Germinal center (tissue), 1 donor: ENCODE measurements at places on chromosomes 16 and 17.

- DNase-seq: no peak
These were observed 6.6 kb downstream of the NHERF2 start for GRCh38 chr16:2033057-2033908.

- no peak for DNase-seq
These were observed 19.8 kb downstream of the SMTNL2 start for GRCh38 chr17:4604111-4604644.

- DNase-seq: no peak
These were observed 53.0 kb upstream of the METRNL start for GRCh38 chr17:83026311-83026811.

DNA sequence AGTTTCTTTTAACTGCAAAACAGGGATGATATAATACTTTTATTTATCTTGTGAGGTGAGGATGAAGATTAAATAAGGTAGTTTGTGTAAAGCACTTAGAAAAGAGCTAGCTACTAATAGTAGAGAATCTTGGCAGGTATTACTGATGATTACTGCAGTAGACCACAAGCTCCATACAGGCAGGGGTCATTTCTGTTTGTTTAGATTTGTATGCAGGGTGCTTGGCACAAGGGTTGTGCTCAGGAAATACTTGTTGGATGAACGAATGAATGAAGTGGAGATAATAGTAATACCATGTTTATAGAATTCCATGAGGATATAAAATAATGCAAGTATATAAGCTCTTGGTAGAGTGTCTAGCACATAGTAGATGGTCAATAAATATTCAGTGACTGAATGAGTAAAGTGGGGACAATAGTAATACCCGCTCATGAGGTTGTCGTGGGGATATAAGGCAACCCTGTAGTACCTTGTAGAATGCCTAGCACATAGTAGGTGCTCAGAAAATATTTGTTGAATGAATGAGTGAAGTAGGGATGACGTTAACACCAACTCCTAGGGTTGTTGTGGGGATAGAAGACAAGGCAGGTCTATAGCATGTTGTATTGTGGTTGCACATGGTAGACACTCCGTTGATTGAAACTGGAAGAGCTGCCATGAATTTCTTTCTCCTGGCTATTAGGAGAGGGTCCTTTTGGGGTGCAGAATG is 83.0 kb downstream of the ABCC1 start:
- DNase-seq: no peak

DNA sequence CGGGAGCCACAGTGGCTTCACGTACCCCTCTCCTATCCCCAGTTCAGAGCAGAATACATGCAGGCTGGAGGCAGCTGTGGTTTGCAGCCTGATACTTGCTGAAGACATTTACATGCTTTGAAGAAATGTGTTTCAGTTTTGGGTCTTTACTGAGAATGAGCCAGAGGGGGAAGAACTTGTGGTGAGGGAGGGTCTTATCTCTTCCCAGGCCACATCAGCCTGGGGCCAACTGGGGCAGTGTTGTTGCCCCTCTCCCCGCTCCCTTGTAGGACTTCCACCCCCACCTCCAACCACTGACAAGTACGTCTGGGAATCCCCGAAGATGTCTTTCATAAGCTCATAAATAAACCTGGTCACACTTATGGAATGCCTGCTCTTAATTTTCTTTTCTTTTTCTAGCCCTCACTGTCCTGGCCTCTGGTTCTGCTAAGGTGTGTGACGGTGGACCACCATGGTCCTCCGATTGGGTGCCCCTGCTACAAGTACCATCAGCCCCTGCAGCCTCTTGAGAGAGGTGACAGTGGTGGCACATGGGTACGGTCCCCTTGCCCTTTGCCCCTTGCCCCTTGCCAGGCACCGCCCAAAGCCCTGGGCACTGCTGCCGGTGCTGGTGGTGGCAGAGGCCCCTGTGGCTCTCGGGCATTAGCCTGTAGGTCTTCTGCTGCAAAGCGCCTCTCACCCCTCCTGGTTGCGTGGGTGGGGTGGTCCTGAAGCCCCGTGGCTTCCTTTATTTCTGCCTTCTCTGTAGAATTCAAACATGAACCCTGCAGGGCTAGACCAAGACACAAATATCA is 144.8 kb upstream of the RPH3AL start:
- no peak for DNase-seq

DNA sequence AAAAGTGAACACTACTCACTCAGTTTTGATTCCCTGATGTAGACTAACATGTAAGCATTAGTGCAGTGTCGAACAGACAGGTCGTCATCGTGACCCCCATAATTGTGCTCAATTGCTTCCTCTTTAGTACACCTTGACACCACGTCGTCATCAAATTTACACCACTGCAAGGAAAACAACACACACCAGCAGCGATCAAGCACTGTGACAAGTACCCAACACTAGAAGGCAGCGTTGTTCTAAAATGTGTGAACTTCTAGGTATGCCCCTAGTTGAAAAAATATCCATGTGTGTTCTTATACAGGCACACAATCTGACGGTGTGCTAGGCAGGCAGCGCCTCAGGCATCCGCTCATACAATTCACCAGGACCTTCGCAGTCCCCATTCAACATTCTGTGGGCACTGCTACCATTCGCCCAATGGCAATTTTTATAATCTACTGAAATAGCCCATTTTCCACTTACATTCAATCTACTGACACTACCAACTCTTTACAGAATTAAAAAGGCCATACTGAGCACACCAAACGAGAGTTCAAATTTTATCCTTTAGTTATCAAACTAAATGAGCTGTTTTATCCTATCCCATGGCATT is 23.1 kb downstream of the LITAFD start:
- DNase-seq: no peak

GRCh38 chr17:44095647-44096496 is 25.3 kb downstream of the G6PC3 start:
- no peak for DNase-seq

GRCh38 chr16:75486014-75486675 is 9.1 kb downstream of the CHST6 start:
- DNase-seq: no peak

DNA sequence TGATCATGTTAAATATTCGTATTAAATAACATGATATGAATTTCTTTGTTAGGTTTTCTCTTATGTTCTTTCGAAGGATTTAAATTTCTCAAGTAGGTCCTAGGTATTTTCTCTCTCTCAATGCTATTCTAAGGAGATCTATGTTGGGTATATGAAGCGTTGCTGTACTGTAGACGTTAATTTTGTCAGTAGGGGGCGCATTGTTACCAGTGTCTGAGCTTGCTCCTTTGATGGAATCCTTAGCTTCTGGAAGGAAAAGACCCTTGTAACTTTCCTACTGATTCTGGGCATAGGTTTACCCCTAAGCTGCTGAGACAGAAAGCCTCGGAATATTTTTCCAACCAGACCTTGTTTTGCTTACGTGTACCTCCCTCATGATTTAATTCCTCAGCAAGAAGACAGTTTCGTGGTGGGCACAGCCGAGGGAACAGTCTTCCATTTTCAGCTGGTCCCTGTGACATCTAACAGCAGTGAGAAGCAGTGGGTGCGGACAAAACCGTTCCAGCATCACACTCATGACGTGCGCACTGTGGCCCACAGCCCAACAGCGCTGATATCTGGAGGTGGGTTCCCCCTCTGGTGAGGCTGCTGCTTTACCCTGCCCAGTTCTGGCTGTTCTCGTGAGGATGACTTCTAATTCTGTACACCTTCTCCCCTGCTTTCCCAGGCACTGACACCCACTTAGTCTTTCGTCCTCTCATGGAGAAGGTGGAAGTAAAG is 17.9 kb downstream of the UTP4 start:
- DNase-seq: peak; percentile 69

DNA sequence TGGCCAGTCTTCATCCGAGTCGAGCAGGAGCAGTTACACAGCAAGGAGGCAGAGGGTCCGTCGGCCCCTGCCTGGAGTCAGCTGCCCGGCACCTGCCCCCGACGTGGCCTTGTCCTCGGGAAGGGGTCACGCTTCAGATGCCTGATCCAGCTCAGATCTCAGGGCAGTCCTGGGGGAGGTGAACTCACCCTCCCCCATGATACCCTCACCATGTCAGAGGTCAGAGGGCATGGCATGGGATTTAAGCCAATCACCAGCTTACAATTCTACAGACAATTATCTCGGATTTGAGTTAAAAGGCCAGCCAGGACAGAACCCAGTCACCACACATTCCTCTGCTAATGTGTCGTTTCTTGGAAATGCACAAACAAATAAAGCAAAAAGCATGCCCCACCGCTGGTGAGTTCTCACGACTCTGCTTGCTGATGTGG is 211.3 kb downstream of the FOXL1 start:
- DNase-seq: no peak

- no peak for DNase-seq
These were observed 20.1 kb downstream of the GLYR1 start for GRCh38 chr16:4826980-4827379.

- DNase-seq: no peak
These were observed 9.6 kb downstream of the ERBB2 start for GRCh38 chr17:39709319-39709997.

GRCh38 chr17:44589316-44590071 is 32.2 kb downstream of the FZD2 start:
- no peak for DNase-seq

DNA sequence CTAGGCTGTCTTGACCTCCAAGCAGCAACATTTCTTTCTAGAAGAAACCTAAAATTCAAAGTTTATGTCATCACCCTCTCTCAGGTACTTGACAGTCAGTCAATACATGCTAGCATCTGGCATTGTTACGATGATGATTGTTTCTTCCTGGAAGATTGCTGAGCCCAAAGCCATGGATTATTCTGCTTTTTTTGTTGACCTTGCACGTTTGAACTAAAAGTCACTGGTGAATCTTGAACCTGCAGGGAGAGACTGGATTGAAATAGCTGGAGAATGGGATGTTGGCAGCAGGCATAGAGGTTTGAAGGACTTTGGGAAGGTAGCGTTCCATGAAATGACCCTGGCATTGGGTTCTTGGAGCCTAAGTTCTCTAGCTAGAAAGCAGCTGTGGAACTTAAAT is 42.9 kb downstream of the SHISA9 start:
- no peak for DNase-seq
